B cell (primary cell): ENCODE measurements at places on chromosomes 13 and 19. TPM values are rescaled to one million over a fixed set of nuclear protein-coding genes. Genes with fewer than 3 reads are reported as not detected.

- no peak for DNase-seq
- H3K36me3 ChIP-seq = no peaks in the 10 kb centered on the region
- no peak overlapping the region for H3K4me3 ChIP-seq
- H3K27me3 ChIP-seq = no peaks in the 10 kb centered on the region
- H3K4me1 ChIP-seq = peaks cover 7% of the 10 kb centered on the region
- H3K27ac ChIP-seq = no peak overlapping the region
Observed at GRCh38 chr13:51626749-51627148, 42.5 kb downstream of the WDFY2 start.

The TSHZ3 gene
- total RNA-seq = 0.15 and 0.34 TPM in 2 replicates

- no peaks in the 10 kb centered on the region for H3K36me3 ChIP-seq
- H3K27me3 ChIP-seq = no peaks in the 10 kb centered on the region
- no peak overlapping the region for H3K4me3 ChIP-seq
- no peaks in the 10 kb centered on the region for H3K4me1 ChIP-seq
- no peak for DNase-seq
Observed at GRCh38 chr13:113607056-113607888, 22.7 kb downstream of the TFDP1 start.

The SSC5D gene
- 0.44 and 0.58 TPM in 2 replicates for total RNA-seq

The SLC7A10 gene
- total RNA-seq = not detected in 2 replicates

DNA sequence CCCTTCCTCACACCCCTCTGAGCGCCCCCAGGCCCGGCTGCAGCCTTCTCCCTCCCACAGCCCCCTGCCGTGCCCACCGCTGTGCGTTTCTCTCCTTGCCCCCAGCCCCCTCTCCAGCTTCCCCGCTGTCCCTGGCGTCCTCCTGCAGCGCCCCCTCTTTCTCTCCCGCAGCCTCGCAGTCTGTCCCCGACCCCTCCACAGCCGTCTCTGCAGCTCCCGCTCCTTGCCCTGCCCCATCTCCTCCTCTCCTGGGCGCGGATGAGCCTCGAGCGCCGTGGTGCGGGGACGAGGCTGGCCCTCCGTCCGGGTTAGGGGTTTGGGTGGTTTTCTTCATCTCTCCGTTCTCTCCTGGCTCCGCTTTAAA is 1.1 kb downstream of the KMT5C start:
- H3K4me3 ChIP-seq = peak overlapping the region; percentile 59
- H3K4me1 ChIP-seq = peaks cover 16% of the 10 kb centered on the region
- no peaks in the 10 kb centered on the region for H3K36me3 ChIP-seq
- DNase-seq = no peak
- peaks cover 23% of the 10 kb centered on the region for H3K27me3 ChIP-seq
- H3K27ac ChIP-seq = no peak overlapping the region

The POSTN gene
- not detected in 2 replicates for total RNA-seq

The RHPN2 gene
- total RNA-seq = 5.2 and 5.5 TPM in 2 replicates
